ENCODE measurements at places on chromosomes 7 and 10.

DNA sequence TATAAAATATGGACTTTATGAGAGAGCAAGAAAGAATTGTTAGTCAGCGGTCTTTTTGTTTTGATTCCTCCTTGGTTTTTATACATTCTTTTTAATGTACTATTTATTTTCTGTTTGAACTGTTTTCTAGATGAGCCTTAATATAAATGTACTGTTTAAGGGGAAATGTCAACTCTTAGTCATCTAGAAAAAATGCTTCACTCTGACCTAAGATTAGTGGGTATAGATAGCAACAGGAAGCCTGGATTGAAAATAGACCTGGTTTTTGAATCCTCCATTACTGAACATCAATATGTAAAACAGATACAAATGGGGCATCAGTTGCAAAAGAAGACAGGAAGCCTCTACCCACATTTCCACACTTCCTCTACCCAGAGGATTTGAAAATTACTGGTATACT lies 87.8 kb downstream of the CHRM2 start:
- no peak for DNase-seq

- no peak for DNase-seq
Measured at GRCh38 chr7:139548302-139549028, 25.0 kb downstream of the CLEC2L start.

DNA sequence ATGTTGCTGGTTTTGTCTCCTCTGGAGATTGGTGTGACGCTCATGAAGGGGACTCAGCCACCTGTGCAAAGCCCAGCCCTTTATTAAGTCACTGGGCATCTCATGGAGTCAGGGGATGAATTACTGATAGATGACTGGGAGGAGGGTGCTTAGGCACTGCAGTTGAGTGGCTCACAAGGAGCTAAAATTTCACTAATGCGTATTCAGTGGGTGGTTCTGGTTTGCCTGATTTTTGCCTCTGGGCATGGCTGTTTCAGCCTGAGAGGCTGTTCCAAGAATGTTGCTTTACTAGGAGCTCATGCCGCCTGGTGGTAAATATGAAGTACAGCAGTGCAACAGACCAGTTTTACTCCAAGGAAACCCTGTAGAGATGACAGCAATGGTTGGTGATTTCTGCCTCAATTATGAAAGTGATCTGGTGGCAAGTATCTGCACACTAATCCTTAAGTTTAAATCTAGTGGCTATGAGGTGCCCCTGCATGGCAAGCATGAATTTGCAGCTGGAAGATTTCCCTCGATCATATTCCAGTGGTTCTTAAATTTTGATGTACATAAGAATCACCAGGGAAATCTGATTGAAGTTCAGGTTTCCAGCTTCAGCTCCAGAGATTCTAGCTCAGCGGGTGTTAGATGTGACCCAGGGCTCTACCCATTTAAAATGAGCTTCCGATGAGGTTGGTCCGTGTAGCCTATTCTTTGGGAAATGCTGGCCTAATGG lies 19.9 kb downstream of the ACTA2 start:
- no peak for DNase-seq

GRCh38 chr10:111543854-111544253 lies 467.0 kb downstream of the ADRA2A start:
- no peak for DNase-seq

Data from suprapubic skin (tissue), 4 donors.